PC-3 (cell line): ENCODE measurements at places on chromosomes 16 and 17. TPM values are rescaled to one million over a fixed set of nuclear protein-coding genes. Genes with fewer than 3 reads are reported as not detected.

The TPPP3 gene
- not detected in 2 replicates for total RNA-seq

The DLX3 gene
- 0.18 and 0.23 TPM in 2 replicates for total RNA-seq

The GINS2 gene
- total RNA-seq = 24.8 and 28.7 TPM in 2 replicates

The SHISA6 gene
- total RNA-seq = not detected in 2 replicates

The BCAR1 gene
- 49.3 and 68.0 TPM in 2 replicates for total RNA-seq

The MLST8 gene
- total RNA-seq = 63.3 and 73.6 TPM in 2 replicates

The PLK1 gene
- 58.6 and 67.8 TPM in 2 replicates for total RNA-seq

The C1QTNF8 gene
- not detected in 2 replicates for total RNA-seq

The CD19 gene
- total RNA-seq = not detected in 2 replicates

The AATK gene
- total RNA-seq = 1.1 and 1.7 TPM in 2 replicates

The TTLL6 gene
- total RNA-seq = 0.29 and 0.40 TPM in 2 replicates

The FAM20A gene
- 0.11 and 0.17 TPM in 2 replicates for total RNA-seq

The NECAB2 gene
- 0.22 and 2.0 TPM in 2 replicates for total RNA-seq

The CTRB1 gene
- not detected in 2 replicates for total RNA-seq

The DHRS7C gene
- total RNA-seq = not detected in 2 replicates

The CCL16 gene
- not detected in 2 replicates for total RNA-seq

The KRT14 gene
- total RNA-seq = 0.15 TPM in 1 of 2 replicates, not detected in the other

The CD300LF gene
- not detected in 2 replicates for total RNA-seq

The HOXB7 gene
- total RNA-seq = not detected in 2 replicates

The KCTD5 gene
- total RNA-seq = 52.2 and 62.1 TPM in 2 replicates

The CDT1 gene
- total RNA-seq = 43.0 and 76.6 TPM in 2 replicates

The ZFP3 gene
- 0.58 and 0.84 TPM in 2 replicates for total RNA-seq

The TMEM220 gene
- total RNA-seq = 0.98 and 3.9 TPM in 2 replicates

The CPHXL2 gene
- not detected in 2 replicates for total RNA-seq

The HOXB9 gene
- 7.0 and 8.3 TPM in 2 replicates for total RNA-seq

The HOXB3 gene
- 6.0 and 8.8 TPM in 2 replicates for total RNA-seq

The KRTAP2-3 gene
- 10.8 and 12.4 TPM in 2 replicates for total RNA-seq

The C16orf89 gene
- total RNA-seq = not detected in 2 replicates

The CACNG1 gene
- not detected in 2 replicates for total RNA-seq

The WNT3 gene
- 4.9 and 5.7 TPM in 2 replicates for total RNA-seq

The WNT9B gene
- total RNA-seq = not detected in 2 replicates

The SPAG7 gene
- 44.1 and 48.4 TPM in 2 replicates for total RNA-seq

The ASB16 gene
- 0.35 and 0.51 TPM in 2 replicates for total RNA-seq

The CIAO2B gene
- total RNA-seq = 147 and 172 TPM in 2 replicates

The LRRC75A gene
- 15.8 and 19.4 TPM in 2 replicates for total RNA-seq

The IGFALS gene
- not detected in 2 replicates for total RNA-seq

The RAB40B gene
- 16.5 and 22.4 TPM in 2 replicates for total RNA-seq
